ENCODE measurements at places on chromosomes 1 and 21.

GRCh38 chr1:86594284-86594770 is 47.4 kb downstream of the CLCA4 start:
- no peak for DNase-seq

- DNase-seq: no peak
Observed at GRCh38 chr21:26588446-26588845, 15.4 kb upstream of the CYYR1 start.

DNA sequence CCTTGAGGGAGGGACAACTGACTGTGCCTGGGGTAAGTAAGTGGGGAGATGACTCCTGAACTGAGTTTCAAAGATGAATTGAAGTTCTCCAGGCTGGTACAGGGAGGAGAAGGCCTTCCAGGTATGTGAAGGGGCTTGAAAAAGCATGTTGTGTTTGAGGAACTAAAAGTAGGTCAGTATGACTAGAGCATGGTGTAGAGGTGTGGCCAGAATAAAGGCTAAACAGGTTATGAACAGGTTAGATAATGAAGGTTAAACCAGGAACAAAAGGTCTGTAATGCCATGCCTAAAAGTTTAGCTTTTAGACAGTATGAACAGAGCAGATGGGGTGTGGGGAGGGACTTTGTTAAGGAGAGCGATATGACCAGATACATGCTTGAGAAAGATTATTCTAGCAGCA is 7.3 kb upstream of the CLSPN start:
- no peak for DNase-seq

GRCh38 chr1:223761411-223761810 is 49.1 kb downstream of the CAPN2 start:
- DNase-seq: no peak

DNA sequence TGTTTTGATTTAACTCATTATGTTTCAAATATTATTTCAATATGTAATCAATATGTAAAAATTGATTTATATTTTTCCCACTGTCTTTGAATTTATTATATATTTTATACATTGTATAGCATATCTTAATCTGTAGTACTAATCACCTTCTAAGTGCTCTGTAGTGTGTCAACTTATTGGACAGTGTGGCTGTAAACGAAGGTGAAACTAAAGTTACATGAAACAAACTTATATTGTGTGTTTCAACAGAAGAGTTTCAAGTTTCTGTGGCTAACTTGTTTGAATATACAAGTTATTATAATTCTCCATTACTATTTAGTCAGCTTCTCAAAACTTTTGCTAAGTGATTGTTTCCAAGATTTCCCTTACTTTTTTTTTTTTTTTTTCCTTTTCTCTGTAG is 175.8 kb downstream of the DHRS3 start:
- no peak for DNase-seq

- no peak for DNase-seq
Observed at GRCh38 chr1:112990271-112990670, 34.3 kb upstream of the SLC16A1 start.

- DNase-seq: no peak
Observed at GRCh38 chr21:41707231-41707959, 59.5 kb downstream of the RIPK4 start.

GRCh38 chr1:168065506-168065905 is 71.2 kb downstream of the GPR161 start:
- no peak for DNase-seq

DNA sequence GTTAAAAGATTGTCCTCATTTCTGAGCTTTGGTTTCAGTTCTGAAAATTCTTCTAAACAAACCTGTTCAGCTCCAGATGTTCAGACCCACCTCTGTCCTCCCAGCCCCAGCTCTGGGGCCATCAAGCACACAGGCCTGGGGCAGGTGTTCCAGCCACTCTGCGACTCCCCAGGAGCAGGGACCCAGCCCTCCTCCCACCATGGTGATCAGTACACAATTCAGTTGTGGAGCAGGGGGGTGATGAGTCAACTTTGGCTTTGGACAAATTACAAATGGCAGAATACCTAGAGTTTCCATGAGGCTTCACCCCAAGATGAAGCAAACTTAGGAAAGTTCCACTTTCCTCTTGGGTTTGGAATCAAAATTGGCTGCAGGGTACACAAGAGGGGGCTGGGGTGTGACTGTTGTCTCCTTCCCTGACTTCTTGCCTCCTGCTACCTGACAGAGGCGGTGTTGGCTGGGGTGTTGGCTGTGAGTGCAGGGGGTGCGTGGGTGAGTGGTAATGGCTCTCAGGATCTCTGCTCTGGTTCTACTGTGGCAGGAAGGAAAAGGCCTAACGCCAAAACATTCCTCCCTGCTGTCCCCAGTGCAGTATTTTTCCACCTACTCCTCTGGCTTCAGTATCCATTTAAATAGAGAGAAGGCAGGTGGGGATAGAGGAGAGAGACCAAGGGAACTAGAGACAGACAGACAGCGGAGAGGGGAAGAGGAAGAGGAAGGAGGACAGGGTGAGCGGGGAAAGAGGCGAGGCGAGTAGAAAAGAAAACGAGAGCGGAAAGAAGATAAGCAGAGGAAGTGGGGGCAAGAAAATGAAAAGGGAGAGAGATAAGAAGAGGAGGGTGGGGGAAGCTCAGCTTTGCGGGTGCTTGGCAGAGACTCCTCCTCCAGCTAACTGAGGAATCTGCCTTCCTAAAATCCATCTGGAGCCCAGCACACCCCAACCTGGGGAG is 20.6 kb upstream of the LRRN2 start:
- DNase-seq: no peak

DNA sequence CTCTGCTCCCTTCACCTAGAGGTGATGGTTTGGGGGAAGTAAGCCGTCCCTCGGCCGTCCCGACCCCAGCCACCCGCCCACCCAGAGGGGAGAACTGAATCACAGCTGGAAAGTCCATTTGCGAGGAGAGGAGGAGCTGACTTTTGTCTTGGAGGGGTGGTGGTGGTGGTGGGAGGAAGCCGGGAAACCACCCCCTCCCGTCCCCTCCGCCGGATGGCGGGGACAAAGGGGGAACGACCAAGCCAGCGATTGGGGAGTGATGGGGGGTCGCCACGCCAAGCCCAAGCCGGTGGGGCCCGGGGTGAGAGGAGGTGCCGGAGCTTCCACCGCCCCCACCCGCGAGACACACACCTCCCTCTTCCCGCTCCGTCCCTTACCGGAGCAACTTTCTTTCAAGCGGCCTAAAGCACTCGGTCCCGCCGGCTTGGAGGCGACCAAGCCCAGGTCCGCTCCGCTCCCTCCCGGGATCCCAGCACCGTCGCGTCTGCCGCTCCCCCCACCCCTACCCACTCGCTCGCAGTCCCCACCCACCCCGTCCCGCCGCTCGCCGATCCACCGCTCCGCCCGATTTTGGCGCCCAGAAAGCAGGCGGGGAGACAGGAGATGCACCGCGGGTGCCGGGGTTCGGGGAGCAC is 540 bp downstream of the ARHGEF2 start:
- DNase-seq: no peak

DNA sequence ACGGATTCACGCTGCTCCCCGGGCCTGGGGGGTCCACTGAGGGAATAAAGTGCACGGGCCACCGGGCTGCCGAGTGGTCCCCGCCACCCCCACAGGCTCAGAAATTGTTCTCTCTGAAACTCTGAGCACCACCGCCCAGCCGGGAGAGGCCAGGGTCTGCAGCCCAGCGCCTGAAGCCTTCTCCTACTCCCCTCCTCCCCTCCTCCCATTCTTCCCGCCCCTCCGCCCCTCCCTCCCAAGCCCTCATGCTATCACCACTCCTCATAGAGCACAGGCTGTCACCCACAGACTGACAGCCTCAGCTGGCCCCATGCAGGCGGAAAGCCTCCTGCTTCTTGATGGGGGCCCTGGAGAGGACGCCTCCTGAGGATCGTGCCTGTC is 707 bp upstream of the GPR153 start:
- no peak for DNase-seq

DNA sequence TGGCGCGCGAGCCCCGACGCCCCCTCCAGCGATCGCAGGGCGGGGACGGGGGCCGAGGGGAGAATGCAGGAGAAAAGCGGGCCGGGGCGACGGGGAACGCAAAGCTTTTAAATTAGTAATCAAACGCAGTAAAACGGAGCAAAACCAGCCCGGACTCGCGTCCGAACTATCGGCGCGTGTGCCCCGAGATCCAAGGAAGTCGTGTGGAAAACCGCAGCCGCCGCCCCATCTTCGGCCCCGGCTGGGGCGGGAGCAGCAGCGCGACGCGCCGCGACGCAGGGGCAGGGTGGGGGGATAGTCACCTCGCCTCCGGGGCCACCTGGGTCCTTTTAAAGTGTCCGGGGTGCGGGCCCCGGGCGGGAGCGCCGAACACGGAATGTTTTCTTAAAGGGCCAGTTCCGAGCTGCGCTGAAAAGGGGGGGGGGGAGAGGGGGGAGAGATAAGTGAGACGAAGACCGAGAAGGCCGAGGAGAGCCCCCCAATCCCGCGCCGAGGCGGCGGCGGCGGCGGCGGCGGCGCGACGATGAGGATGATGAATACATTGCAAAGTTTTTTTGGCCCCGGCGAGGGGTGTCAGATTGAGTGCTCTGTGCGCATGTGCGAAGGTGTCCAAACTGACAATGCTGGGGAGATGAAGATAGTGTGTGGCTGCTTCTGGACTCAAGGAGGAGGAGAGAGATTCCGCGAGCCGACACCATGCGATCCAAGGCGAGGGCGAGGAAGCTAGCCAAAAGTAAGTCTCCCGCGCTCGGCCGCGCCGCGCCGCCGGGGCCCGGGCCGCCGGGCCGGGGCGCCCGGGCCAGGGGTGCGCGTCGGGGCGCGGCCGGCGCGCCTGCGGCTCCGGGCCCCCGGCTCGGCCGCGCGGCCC is at the start of gene PRDM16:
Gene PRDM16 (plus strand): TSS at position 640 of the 868 bp plus-strand sequence. CDS start 57 bp downstream, at position 697.
- peak; percentile 32 for DNase-seq

DNA sequence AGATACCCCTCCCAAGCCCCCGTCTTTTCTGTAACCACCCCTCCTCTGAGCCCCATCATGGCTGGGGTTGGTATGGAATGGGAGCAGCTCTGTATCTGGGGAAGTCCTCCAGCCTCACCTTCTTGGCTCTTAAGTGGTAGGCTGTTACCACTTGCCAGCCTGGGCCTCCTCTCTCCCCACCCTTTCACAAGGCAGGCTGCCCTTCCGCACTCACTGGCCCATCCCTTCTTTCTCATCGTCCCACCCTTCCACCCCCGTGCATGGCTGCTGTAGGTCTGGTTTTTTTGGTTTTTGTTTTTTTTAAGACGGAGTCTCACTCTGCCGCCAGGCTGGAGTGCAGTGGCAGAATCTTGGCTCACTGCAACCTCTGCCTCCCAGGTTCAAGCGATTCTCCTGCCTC is 5.2 kb downstream of the CYB561D1 start:
- DNase-seq: no peak

- DNase-seq: no peak
Observed at GRCh38 chr1:219574484-219575087, 38.3 kb downstream of the ZC3H11B start.

- no peak for DNase-seq
Observed at GRCh38 chr1:20143318-20143717, 4.2 kb downstream of the PLA2G2F start.

- DNase-seq: peak; percentile 51
Observed at GRCh38 chr1:68916221-68916902, 419.5 kb upstream of the DEPDC1 start.

DNA sequence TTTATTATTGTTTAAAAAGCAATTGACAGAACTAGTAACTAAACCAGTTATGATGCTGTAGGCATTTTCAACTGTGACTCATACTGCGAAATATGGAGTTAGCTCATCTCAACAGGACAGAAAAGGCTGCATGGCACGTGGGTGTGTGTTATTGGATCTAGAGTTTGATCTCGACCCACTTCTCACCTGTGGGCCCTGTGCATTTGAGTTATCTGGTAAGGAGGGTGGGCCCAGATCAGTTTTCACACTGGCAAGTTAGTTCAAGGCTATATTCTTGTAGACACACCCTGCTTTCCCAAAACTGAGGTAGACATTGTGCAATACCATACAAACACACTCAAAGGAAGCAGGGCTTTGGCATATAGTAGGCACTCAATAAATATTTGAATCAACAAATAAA is 71.3 kb upstream of the PRDX6 start:
- peak; percentile 75 for DNase-seq

- no peak for DNase-seq
Observed at GRCh38 chr1:117598489-117598888, 7.4 kb upstream of the TENT5C start.

DNA sequence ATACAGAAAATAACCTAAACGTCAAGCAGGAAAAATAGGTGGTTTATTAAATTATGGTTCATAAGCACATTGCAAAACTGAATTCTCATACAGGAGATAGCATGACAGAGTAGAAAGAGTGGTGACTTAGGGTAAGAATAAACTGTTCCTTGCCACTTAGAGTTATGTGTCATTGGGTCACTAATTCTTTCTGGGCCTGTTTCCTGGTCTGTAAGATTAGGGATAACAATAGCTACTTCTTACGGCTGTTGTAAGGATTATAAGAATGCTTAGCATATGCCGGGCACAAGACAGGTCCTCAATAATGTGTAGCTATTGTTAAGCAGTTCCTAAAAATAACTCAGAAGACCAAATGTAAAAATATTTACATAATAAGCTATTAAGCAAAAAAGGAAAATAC is 24.2 kb downstream of the SNRNP40 start:
- no peak for DNase-seq

DNA sequence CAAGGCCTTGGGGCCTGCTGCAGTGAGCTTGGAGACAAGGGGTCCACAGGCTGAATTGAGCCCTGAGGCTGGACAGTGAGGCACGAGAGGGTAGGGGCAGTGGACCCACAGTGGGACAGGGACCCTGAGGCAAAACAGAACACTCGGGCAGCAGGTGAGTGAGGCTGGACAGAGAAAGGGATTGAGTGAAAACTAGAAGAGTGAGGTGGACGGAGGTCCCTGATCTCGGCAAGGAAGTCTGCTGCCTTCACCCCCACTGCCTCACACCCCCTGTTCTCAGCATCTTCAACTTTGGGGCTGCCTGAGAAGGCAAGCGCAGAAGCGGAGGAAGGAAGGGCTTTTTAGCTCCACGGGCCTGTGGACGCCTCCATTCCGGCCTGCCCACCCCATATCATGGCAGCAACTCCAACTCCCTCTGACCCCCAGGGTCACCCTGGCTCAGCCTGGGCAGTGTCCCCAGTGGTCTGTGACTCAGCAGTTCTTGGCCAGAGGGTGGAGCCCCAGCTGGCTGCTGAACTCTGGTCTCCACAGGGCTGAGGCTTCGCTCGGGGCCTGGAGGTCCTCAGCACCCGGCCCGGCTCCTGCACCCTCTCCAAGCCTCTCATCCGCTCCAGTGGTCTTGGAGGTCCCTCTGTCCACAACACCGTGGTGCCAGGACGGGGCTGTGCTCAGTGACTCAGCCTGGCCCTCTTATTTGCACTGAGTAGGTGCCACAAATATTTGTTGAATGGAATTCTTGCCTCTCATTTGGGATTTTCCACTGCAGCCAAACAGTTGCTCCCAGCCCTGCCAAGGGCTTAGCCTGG is 60.0 kb upstream of the EPS8L3 start:
- DNase-seq: peak; percentile 28

- DNase-seq: no peak
Observed at GRCh38 chr1:1286313-1287261, 6.4 kb downstream of the SCNN1D start.

GRCh38 chr1:64686828-64687724 is 57.8 kb upstream of the RAVER2 start:
- DNase-seq: peak; percentile 47
